CD4-positive, alpha-beta T cell treated with Interleukin-12 subunit alpha and Interleukin-12 subunit beta, for 1 hour (primary cell): ENCODE measurements at places on chromosomes 3 and 15.
A peak's percentile ranks its signal among the peaks of the same experiment; 100 is the strongest.

DNA sequence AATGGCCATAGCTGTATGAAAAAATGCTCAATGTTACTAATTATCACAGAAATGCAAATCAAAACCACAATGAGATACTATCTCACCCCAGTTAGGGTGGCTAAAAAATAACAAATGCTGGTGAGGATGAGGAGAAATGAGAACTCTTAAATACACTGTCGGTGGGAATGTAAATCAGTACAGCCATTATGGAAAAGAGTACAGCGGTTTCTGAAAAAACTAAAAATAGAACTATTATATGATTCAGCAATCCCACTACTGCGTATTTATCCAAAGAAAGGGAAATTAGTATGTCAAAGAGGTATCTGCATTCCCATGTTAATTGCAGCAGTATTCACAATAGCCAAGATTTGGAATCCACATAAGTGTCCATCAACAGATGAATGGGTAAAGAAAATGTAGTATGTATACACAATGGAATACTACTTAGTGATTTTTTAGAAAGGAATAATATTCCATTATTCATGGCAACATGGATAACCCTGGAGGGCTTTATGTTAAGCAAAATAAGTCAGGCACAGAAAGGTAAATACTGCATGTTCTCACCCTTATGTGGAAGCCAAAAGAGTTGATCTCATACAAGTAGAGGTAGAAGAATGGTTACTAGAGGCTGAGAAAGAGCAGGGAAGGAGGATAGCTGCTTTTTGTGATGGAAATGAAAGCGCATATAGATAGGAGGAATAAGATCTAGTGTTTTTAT lies 35.0 kb downstream of the SERP1 start:
- no peak for DNase-seq

DNA sequence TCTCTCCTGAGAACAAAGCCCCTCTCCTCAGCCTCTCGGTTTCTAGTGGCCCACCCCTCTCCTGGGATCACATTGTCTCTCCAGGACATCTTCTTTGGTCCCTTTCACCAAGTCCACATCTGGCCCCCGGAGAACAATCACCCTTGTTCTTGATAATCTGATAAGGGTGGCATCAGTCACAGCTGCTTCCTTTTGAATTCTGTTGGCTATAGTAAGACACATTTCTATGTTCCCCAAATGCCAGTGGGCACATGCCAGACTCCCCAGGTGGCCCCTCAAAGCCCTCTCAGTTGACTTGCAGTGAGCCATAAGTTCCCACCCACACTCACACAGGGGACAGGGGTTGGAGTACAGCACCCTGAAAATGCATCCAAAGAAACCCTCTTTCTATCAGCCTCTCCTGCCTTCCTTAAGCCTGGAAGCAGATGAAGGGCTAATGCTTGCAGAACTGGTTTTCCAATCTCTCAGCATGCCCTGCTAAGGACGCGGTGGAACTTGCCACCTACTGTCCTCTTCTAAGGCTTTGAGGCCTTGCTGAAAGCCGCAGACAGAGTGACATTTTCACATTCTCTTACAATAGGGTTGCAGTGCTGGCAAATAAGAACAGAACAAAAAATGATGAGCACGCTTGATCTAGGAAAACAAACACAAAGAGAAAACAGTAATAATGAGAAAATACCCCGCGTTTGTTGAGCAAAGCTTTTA lies 101.3 kb upstream of the SLCO3A1 start:
- no peak for DNase-seq

- DNase-seq, result no peak
These were observed 163.5 kb downstream of the ABHD5 start for GRCh38 chr3:43854283-43854682.

GRCh38 chr3:127740136-127740915 lies 67.6 kb downstream of the ABTB1 start:
- no peak for DNase-seq

DNA sequence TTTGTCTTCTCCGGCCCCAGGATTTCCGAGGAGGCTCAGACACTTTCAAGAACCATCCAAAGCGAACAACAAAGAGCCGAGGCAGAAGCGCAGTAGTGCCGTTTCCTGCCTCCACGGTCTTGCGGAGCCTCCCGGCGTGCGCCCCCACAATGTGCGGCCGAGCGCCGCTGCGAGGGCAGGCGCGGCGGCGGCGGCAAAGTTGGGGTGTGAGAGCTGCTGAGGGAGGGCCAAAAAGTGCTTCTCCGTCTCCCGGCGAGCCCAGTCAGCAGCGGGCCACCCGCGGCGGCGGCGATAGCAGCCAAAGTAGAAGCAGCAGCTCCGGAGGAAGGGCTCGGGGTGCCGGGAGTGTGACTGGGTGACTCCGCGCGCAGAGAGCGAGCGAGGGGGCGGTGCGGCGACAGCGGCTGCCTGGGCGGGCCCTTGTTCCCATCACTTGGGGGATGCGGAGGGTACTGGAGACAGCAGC lies 749.1 kb downstream of the ROBO1 start:
- DNase-seq, result no peak

DNA sequence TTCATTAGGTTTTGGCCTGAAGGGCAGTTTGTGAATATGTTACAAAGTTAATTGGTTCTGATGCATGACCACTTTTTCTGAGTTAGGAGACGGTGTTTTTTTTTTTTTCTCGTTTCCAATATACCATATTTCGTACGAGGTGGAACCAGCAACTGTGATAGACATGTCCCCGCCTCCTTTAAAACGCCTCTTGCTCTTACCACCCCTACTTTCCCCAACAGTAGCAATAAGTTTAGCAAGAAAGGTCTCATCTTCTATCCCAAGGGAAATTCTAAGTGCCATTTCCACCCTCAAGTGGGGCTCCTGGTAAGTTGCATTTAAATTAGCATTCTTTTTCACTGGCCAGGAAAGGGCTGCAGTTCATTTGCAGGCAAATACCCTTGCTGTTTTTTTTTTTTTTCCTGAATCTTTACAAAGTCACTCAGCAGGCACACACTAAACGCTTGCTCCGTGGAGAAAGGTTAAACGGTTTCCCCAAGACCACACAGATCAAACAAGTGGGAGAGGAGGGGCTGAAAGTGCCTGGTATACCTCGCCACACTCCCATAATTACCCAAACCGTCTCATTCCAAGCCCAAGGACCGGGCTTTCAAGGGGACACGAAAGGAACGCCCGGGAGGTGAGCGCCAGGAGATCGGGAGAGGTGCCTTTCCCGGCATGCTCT lies 39.5 kb upstream of the MGA start:
- DNase-seq, result no peak

- DNase-seq, result peak; percentile 47
These were observed 29.4 kb downstream of the LYSMD4 start for GRCh38 chr15:99703603-99704443.

DNA sequence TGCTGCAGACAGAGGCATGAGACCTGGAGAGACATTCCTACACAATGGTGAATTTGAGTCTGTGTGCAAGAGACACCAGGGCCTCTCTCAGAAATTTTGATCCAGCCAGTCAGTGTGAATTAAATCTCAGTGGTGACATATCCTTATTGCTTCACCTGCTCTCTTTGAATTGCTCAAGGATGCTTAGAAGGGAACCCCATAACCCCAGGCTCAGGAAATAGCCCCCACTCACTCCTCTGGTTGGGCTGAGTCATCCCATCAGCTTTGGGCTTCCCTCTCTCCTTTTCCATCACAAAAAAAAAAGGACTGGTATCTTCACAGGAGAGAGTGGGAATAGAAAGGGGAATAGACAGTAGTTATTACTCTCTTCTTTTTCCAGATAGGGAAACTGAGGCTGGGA lies 33.0 kb upstream of the LARS2 start:
- DNase-seq, result no peak
